Breast epithelium (tissue), 4 donors: ENCODE measurements at places on chromosomes 7 and 10.

GRCh38 chr10:124392626-124393342 is 25.9 kb downstream of the OAT start:
- no peak overlapping the region for H3K27ac ChIP-seq
- no peak for DNase-seq
- no peaks in the 10 kb centered on the region for H3K4me1 ChIP-seq
- H3K36me3 ChIP-seq = no peaks in the 10 kb centered on the region
- no peaks in the 10 kb centered on the region for H3K27me3 ChIP-seq
- H3K4me3 ChIP-seq = no peak overlapping the region

GRCh38 chr7:47419471-47419870 is 162.4 kb downstream of the TNS3 start:
- no peaks in the 10 kb centered on the region for H3K36me3 ChIP-seq
- H3K27me3 ChIP-seq = no peaks in the 10 kb centered on the region
- H3K27ac ChIP-seq = no peak overlapping the region
- H3K4me1 ChIP-seq = no peaks in the 10 kb centered on the region

GRCh38 chr10:78416031-78417011 is 382.7 kb downstream of the RPS24 start:
- no peak for DNase-seq
- H3K27ac ChIP-seq = peak overlapping the region; percentile 58
- H3K36me3 ChIP-seq = no peaks in the 10 kb centered on the region
- no peaks in the 10 kb centered on the region for H3K27me3 ChIP-seq
- H3K4me1 ChIP-seq = no peaks in the 10 kb centered on the region
- no peak overlapping the region for H3K4me3 ChIP-seq

- no peak for DNase-seq
- no peaks in the 10 kb centered on the region for H3K36me3 ChIP-seq
- H3K27ac ChIP-seq = no peak overlapping the region
- H3K4me1 ChIP-seq = no peaks in the 10 kb centered on the region
- no peaks in the 10 kb centered on the region for H3K27me3 ChIP-seq
Observed at GRCh38 chr7:106618480-106618879, 42.5 kb downstream of the CCDC71L start.

DNA sequence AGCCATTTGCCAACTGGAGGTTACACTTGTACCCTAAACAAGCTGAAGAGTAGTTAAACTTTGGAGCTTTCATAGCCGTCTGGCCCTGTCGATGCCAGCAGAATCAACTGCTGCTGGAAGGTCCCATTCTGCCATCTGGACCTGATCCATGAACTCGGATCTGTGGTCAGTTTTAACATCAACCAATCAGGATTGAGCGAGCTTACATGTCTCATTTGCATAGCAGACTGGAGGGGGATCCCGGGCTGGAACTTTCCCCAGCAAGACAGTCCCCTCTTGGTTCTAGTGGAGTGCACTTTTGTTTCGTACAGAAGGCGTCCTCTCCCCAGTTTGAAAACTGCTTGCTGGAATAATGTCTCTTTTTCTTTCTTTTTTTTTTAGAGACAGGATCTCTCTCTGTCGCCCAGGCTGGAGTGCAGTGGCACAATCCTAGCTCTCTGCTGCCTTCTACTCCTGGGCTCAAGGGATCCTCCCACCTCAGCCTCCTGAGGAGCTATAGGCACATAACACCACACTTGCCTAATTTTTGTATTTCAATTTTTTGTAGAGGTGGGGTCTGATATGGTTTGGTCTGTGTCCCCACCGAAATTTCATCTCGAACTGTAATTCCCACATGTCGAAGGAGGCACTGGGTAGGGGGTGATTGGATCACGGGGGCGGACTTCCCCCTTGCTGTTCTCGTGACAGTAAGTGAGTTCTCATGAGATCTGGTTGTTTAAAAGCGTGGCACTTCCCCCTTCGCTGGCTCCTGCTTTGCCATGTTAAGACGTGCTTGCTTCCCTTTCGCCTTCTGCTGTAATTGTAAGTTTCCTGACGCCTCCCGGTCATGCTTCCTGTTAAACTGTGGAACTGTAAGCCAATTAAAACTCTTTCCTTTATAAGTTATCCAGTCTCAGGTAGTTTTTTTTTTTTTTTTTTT is 42.8 kb upstream of the SEPHS1 start:
- DNase-seq = no peak
- no peaks in the 10 kb centered on the region for H3K36me3 ChIP-seq

- no peaks in the 10 kb centered on the region for H3K27me3 ChIP-seq
- H3K36me3 ChIP-seq = no peaks in the 10 kb centered on the region
- DNase-seq = no peak
- H3K4me3 ChIP-seq = no peak overlapping the region
- H3K4me1 ChIP-seq = no peaks in the 10 kb centered on the region
Observed at GRCh38 chr7:81501220-81501619, 268.6 kb downstream of the HGF start.

GRCh38 chr10:43068471-43069210 is 8.2 kb upstream of the RET start:
- no peak overlapping the region for H3K27ac ChIP-seq
- no peaks in the 10 kb centered on the region for H3K36me3 ChIP-seq
- no peaks in the 10 kb centered on the region for H3K4me1 ChIP-seq
- no peak for DNase-seq
- H3K27me3 ChIP-seq = no peaks in the 10 kb centered on the region

DNA sequence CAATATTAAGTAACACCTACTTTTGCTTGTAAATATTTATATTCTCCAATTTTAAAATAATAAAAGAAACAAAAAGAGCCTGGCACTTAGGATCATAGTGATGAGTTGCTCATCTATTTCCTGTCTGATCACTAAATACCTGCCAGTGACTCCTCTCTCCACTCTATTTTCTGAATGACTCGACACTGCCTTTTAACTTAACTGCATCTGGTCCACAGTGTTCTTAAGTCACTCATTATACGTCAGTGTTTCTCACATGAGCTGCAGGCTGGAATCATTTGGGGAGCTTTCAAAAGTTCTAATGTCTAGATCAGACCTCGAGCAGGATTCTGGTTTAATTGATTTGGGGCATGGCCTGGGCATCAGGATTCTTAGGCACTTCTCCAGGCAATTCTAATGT is 78.0 kb upstream of the AGBL3 start:
- H3K4me1 ChIP-seq = peaks cover 3% of the 10 kb centered on the region
- H3K27ac ChIP-seq = peak overlapping the region; percentile 50
- H3K36me3 ChIP-seq = no peaks in the 10 kb centered on the region
- no peaks in the 10 kb centered on the region for H3K27me3 ChIP-seq
- no peak for DNase-seq

- no peaks in the 10 kb centered on the region for H3K36me3 ChIP-seq
- no peak overlapping the region for H3K4me3 ChIP-seq
- H3K27me3 ChIP-seq = no peaks in the 10 kb centered on the region
- no peak for DNase-seq
- no peak overlapping the region for H3K27ac ChIP-seq
- H3K4me1 ChIP-seq = no peaks in the 10 kb centered on the region
Observed at GRCh38 chr10:24119896-24120295, 89.0 kb upstream of the KIAA1217 start.

DNA sequence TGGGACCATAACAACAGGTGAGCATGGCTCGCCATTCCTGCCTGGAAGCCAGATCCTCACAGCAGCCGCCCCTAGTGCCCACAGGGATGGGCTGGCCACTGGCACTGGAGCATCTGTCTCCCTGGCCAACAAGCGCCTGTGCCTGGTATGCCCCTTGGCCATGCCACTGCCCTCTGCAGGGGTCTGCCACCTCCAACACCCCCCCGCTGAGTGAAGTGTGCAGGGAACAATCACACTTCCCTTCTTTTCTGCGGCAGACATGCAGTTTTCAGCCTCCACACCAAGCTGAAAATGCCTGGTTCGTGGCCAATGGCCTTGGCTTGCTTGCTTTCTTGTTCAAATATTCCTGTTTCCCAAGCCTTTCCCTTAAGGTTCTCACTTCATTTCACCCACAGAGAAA is 50.7 kb downstream of the HSPA12A start:
- H3K27me3 ChIP-seq = no peaks in the 10 kb centered on the region
- no peak for DNase-seq
- H3K4me3 ChIP-seq = no peak overlapping the region
- H3K27ac ChIP-seq = peak overlapping the region; percentile 32
- no peaks in the 10 kb centered on the region for H3K4me1 ChIP-seq

- H3K36me3 ChIP-seq = no peaks in the 10 kb centered on the region
- no peak overlapping the region for H3K4me3 ChIP-seq
- no peaks in the 10 kb centered on the region for H3K27me3 ChIP-seq
- no peaks in the 10 kb centered on the region for H3K4me1 ChIP-seq
- no peak overlapping the region for H3K27ac ChIP-seq
Observed at GRCh38 chr7:2730846-2731770, 43.1 kb downstream of the AMZ1 start.

DNA sequence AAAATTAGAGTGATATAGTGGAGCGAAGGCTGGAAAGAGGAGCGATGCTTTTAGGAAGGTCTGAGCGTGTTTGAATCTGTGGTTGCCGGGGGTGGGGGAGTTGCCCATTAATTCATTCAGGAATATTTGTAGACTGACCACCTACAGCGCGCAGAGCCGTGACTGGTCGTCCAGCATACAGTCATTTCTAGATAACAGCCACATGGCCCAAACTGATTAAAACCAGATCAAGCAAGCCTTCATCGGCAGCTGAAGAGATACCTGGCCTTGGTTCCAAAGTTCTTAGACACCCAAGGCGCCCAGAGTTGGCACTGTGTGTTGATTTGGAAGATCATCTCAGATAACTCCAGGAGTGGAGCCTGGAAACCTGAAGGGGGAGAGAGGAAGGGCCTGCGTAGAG is 1.7 kb downstream of the PROSER2 start:
- H3K27ac ChIP-seq = no peak overlapping the region
- peak overlapping the region; percentile 93 for H3K4me3 ChIP-seq
- H3K27me3 ChIP-seq = no peaks in the 10 kb centered on the region
- DNase-seq = no peak

- no peak overlapping the region for H3K4me3 ChIP-seq
- H3K4me1 ChIP-seq = no peaks in the 10 kb centered on the region
- no peak overlapping the region for H3K27ac ChIP-seq
- no peaks in the 10 kb centered on the region for H3K36me3 ChIP-seq
- no peak for DNase-seq
- no peaks in the 10 kb centered on the region for H3K27me3 ChIP-seq
Observed at GRCh38 chr7:11182736-11183135, 209.1 kb downstream of the PHF14 start.

GRCh38 chr10:117594722-117595121 is 52.2 kb downstream of the EMX2 start:
- H3K27me3 ChIP-seq = no peaks in the 10 kb centered on the region
- H3K4me3 ChIP-seq = no peak overlapping the region
- no peak for DNase-seq
- no peaks in the 10 kb centered on the region for H3K36me3 ChIP-seq

- no peak overlapping the region for H3K27ac ChIP-seq
- no peak for DNase-seq
- H3K27me3 ChIP-seq = no peaks in the 10 kb centered on the region
- no peak overlapping the region for H3K4me3 ChIP-seq
Observed at GRCh38 chr10:64201936-64202335, 680.7 kb downstream of the REEP3 start.

- peak overlapping the region; percentile 64 for H3K27ac ChIP-seq
- no peaks in the 10 kb centered on the region for H3K36me3 ChIP-seq
- H3K4me3 ChIP-seq = no peak overlapping the region
- H3K27me3 ChIP-seq = no peaks in the 10 kb centered on the region
- DNase-seq = no peak
- H3K4me1 ChIP-seq = peaks cover 5% of the 10 kb centered on the region
Observed at GRCh38 chr7:139916717-139917395, 87.8 kb downstream of the TBXAS1 start.

DNA sequence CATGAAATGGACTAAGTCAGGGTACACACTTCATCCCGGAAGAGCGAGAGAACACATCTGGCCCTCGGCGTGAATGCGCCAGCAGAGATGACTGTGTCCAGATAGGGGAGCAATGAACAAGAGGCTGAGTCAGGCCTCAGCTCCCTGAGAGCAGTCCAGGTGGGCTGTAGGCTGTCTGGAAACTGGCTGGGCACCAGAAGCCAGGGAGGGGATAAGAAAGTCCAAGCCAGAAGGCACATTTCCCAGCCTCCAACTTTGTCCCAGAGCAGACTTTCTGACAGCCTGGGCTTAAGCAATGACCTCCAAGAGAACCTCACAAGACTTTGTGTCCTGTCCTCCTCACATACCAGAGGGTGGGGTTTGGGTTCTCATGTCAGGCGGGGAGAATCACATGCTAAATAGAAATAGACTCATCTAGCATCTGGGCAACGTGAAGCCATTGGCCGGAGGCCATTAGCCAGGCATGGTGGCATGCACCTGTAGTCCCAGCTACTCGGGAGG is 157.2 kb downstream of the ARHGAP12 start:
- no peak overlapping the region for H3K4me3 ChIP-seq
- no peak overlapping the region for H3K27ac ChIP-seq
- H3K36me3 ChIP-seq = no peaks in the 10 kb centered on the region
- no peak for DNase-seq

GRCh38 chr7:95433952-95434556 is 774 bp downstream of the PON2 start:
- no peaks in the 10 kb centered on the region for H3K36me3 ChIP-seq
- DNase-seq = no peak
- H3K4me1 ChIP-seq = no peaks in the 10 kb centered on the region
- peak overlapping the region; percentile 99 for H3K27ac ChIP-seq

DNA sequence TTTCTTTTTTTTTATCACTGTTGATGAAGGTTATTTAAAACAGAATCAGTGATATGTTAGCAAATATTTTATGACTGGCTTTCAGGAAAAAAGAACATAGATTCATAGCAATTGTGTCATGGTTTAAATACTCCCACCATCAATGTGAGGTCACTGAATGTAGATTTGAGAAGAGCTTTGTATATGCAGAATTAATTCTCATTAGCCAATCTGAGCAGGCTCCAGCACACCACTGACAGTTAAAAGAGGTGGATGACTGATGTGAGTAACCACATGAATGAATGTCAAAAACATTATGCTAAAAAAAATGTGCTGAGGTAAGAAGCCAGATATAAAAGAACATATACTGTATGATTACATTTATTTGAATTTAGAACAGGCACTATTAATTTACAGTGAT is 174.8 kb upstream of the KAT6B start:
- no peaks in the 10 kb centered on the region for H3K4me1 ChIP-seq
- no peak for DNase-seq
- no peak overlapping the region for H3K27ac ChIP-seq
- H3K27me3 ChIP-seq = no peaks in the 10 kb centered on the region
- no peaks in the 10 kb centered on the region for H3K36me3 ChIP-seq

GRCh38 chr7:121395494-121395960 is 581 bp downstream of the FAM3C start:
- H3K27ac ChIP-seq = peak overlapping the region; percentile 87
- H3K4me3 ChIP-seq = peak overlapping the region; percentile 92
- no peaks in the 10 kb centered on the region for H3K4me1 ChIP-seq
- no peak for DNase-seq

GRCh38 chr7:139330333-139331030 is 10.7 kb upstream of the FMC1 start:
- no peak overlapping the region for H3K4me3 ChIP-seq
- H3K36me3 ChIP-seq = no peaks in the 10 kb centered on the region
- no peaks in the 10 kb centered on the region for H3K27me3 ChIP-seq
- no peak overlapping the region for H3K27ac ChIP-seq

DNA sequence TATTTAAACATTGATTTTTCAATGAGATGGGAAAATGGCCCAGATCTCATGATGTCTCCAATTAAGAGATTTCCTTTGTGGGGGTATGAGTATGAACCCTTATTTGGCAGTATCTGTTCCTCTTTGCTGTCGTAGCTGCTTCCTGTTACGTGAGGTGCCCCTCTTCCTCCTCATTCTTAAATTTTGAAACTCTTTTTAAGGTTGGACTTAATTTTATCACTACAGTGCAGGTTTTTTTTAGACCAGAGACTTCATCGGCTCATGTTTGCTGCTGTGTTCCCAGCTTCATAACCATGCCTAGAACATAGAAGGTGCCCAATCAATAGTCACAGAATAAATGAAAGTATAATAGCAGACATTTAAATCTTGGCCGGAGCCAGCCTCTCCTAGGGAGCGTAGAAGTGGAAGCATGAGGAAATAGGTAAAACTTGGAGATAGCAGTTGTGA is 2.4 kb downstream of the MIOS start:
- H3K27ac ChIP-seq = no peak overlapping the region
- H3K27me3 ChIP-seq = no peaks in the 10 kb centered on the region
- no peak overlapping the region for H3K4me3 ChIP-seq
- H3K4me1 ChIP-seq = no peaks in the 10 kb centered on the region
- no peak for DNase-seq
- H3K36me3 ChIP-seq = no peaks in the 10 kb centered on the region
